ENCODE measurements at places on chromosomes 16 and 17.

DNA sequence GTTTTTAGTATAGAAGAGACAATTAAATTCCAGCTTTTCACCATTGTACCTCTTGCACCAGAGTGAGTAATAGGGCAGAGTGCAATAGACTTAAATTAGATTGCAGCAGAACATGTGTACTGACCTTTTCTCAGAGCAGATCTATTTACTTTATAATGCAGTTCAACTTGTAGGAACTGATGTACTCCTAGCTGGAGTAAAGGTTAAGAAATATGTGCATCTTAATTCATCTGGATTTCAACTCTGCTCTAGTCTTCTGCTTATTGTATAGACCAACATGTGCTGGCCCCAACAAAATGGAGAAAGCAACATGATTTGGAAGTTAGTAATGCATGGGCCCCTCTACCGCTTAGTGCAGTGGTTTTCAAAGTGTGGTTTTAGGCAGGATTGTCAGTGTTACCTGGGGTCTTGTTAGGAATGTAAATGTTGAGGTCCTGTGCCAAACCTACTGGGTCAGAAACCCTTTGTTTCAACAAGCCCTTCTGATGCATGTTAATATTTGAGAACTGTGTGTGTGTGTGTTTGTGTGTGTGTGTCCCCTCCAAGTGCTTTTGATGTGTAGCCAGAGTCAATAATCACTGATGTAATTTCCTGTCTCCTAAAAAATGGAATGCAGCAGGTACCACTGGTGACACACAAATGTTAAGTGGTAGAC is 138.6 kb downstream of the TOX3 start:
- DNase-seq = no peak

- DNase-seq = no peak
Observed at GRCh38 chr16:61413021-61413420, 623.2 kb downstream of the CDH8 start.

DNA sequence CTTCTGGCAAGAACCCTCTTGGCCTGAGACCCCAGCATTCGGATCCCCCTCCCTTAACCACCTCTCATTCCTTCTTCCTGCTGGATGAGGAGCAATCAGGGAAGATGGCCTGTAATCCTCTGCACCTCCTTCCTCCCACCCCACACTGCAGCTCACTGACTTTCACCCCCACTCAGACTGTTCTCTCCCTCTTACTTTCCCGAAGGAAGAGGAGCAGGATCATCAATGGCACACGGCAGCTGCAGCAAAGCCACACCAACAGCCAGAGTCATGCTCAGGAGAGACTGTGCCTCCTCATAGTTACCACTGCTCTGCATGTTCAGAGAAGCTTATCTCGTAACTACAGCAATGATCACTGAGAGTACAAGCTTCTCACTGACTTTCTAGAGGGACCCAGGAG is 10.1 kb upstream of the TMEM101 start:
- DNase-seq = no peak

- DNase-seq = no peak
Observed at GRCh38 chr16:19132255-19132654, 18.5 kb downstream of the ITPRIPL2 start.

- DNase-seq = no peak
Observed at GRCh38 chr16:63192980-63193379, 1156.7 kb upstream of the CDH8 start.
